NCI-H187 treated with DMSO at 0.1 percent for 48 hours (cell line): ENCODE measurements at places on chromosomes 12 and 14.

DNA sequence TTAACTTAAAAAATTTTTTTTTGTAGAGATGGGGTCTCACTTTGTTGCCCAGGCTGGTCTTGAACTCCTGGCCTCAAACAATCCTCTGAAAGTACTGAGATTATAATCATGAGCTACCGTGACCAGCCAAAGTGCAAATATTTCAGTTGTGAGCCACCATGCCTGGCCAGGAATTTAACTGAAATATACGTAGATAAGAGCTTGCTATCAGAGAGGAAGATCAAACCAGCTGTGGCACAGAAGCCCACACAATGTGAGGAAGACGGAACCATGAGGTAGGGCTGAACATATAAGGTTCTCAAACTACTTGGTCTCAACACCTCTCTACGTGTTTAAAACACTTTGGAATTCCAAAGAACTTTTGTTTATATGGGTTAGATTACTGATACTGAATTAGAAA, 29.1 kb downstream of the ATG14 start:
- no peak for DNase-seq

GRCh38 chr12:66941150-66941549, 262.3 kb upstream of the GRIP1 start:
- DNase-seq = no peak

- DNase-seq = no peak
These were observed 4.8 kb downstream of the SCNN1A start for GRCh38 chr12:6370576-6370935.

DNA sequence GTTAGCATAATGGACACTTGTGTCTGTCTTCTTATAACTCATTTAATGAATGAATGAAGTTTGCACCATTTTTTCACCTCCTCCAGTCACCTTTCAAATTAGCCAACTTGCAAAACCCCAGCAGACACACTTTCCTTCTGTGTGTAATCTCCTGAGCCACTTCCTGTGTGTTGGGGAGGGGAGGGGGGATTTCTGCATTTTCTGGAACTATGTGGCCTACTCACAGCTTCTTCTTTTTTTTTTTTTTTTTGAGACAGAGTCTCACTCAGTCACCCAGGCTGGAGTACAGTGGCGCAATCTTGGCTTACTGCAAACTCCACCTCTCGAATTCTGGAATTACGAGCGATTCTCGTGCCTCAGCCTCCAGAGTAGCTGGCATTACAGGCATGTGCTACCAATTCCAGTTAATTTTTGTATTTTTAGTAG, 4.1 kb upstream of the SERPINA1 start:
- DNase-seq = no peak

GRCh38 chr14:74299061-74299545, 3.6 kb downstream of the ABCD4 start:
- DNase-seq = no peak

- DNase-seq = no peak
These were observed 279.6 kb upstream of the TMEM132C start for GRCh38 chr12:127987199-127987901.
